ENCODE measurements at places on chromosomes 3 and 15.

DNA sequence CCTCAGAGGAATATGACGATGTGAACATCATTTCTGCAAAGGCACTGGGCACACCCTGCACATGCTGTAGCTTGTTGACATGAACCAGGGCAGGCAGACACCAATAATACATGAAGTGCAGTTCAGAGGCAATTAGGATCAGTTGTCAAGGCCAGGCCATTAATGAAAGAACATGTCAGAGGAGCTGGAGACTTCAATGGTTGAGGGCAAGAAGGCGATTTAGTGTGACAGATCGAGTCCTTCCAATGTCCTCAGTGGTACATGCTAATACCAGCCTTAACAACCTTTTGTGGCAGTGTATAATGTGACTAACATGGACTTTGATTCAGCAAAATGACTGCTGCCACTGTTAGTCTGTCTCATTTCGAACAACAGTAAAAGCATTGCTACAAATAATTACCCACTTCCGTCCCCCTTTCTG, 205.2 kb upstream of the NANOGP8 start:
- no peak for DNase-seq

GRCh38 chr3:123818921-123819429, 65.2 kb downstream of the MYLK start:
- no peak for DNase-seq

DNA sequence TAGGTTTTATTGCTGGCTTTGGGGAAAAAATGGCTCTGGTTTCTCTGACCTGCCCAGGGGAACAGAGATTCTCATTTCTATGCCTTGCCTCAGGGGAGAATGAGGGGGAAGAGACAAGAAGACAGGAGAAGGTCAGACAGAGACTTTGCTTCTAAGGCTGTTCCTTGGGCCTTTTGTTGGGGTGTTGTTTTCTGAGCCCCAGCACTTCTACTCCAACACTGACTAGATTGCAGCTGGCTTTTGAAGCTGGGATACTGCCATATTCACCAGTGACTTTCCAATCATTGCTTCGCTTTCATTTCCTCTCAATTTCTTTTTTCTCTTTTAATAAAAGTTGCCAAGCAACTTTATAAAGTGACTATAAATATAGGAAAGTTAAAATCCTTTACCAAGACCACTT, 143.2 kb upstream of the ARHGEF26 start:
- no peak for DNase-seq

- DNase-seq: no peak
These were observed 16.3 kb upstream of the SLC41A3 start for GRCh38 chr3:126100269-126100633.

DNA sequence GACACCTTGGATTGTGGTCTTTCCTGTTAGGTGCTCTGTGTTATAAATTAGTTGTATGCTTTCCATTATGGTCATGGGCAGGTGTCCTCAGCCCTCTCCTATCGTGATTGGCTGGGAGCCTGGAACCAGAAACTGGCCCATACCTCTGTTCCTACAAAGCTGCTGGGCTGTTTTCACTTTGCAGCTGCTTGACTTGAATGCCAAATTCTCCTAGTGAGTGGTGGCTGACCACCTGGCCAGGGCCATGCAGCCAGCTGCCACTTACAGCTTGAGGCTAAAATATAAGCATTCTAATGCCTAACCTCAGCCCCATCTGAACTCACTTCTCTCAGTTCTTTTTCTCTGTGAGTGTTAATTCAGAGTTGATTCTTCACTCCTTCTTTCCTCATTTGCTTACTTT, 239.3 kb upstream of the GBE1 start:
- no peak for DNase-seq

DNA sequence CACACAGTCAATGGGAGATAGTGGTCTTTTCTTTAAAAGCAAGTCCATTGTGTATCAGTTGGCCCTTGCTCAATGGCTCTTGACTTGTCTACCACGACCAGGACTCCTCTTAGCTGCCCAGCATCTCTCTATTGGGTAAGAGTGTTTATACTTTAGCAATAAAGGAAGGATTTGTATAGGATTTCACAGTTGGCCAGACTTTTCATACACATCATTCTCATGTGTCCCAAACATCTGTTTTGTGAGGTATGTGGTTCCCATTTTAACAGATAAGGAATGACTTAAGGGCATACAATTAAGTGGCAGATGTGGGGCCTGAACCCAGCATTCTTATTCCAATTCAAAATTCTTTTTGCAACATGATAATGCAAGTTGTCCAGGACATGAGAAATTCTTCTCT, 191.5 kb downstream of the CHST2 start:
- no peak for DNase-seq

- peak; percentile 11 for DNase-seq
These were observed 583 bp upstream of the C3orf49 start for GRCh38 chr3:63818282-63819150.

- DNase-seq: no peak
These were observed 4.1 kb downstream of the UBE2E1 start for GRCh38 chr3:23809840-23810342.

- DNase-seq: no peak
These were observed 198.6 kb upstream of the SLC2A2 start for GRCh38 chr3:171225165-171225564.

DNA sequence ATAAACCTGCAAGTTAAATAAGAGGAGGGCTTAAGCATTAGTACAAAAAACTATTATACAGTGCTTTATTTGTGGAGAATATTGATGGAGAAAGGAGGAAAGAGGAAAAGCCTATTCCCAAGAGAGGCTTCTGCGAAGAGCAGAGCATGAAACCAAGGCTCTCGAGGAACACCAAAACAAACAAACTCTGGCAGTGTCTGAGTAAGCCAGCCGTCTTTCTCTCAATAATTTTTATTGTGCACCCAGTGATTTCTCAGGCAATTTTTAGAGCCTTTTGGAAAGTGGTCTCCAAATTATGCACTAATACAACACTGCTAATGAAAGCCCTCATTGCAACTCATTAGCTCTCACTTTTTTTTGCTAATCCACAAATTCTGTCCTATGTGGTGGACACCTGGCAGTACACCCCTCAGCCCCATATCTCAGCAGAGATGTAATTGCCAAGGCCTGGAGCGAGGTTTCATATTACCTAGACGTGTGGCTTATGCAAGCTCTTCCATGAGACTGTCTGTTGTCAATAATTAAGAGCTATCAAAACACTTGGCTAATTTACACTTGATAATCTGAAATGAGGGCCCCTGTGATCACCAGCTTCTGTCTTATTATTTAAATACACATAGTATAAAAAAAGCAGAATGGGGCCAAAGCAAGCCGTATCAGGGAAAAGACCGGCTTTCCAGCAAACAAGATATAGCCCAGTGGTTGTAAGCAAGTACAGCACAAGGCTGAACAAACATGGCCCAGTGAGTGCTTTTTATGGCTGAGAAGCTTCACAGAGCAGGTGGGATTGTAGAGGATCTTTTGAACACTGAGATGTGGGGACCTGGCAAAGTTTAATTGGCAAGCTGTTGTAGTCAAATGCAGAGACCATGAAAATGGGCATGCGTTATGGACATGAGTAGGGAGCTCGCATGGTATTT, 216.9 kb downstream of the ROBO2 start:
- DNase-seq: no peak

- DNase-seq: no peak
These were observed 103.4 kb downstream of the CHST2 start for GRCh38 chr3:143222981-143223380.

- no peak for DNase-seq
These were observed 376.9 kb upstream of the ARPP21 start for GRCh38 chr3:35262406-35262805.

DNA sequence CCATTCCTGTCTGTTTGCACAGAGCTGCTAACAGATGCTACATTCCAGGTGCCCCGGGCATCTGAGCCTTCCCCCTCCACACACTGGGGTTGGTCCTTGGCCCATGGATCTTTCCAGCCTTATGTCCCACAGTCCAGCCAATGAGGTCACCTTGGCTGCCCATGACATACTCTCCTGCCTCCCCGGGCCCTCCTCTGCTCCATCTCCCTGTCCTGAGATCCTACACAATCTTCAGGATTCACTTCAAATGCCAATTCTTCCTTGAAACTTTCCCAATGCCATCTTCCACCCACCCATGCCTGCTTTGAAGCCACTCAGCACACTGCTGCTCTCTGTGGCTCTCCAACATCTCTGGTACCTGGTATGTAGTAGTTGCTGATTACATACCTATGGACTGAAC, 4.3 kb downstream of the CHRNA3 start:
- DNase-seq: no peak

DNA sequence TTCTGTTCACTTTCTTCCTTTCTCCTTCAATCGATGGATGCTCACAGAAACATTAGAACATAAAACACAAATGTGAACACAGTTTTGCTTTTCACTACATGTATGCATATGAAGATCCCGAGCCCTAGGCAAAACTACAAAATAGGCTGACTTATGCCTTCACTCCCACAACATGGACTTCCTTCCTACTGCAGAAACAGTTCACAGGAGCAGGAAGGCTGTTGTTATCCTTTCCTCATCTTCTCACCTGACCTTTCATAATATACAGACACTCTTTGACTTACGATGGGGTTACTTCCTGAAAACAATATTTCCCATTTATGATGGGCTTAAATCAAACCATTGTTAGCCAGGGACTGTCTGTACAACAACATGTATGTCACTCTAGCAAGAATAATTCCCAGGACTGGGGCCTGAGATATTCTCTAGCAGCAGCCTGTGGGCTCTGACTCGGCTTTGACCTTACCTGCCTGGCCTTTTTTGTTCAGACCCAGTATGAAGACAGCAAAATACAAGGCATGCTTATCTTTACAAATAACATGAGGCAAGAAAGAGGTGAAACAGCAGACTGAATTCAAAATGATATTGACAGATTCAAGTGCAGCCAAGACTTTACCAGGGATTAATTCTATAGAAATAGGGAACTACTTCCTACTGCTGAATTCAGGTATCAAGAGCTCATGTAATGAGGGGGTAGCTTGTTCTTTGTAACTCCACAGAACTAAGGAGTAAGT, 51.8 kb upstream of the PLXND1 start:
- no peak for DNase-seq

DNA sequence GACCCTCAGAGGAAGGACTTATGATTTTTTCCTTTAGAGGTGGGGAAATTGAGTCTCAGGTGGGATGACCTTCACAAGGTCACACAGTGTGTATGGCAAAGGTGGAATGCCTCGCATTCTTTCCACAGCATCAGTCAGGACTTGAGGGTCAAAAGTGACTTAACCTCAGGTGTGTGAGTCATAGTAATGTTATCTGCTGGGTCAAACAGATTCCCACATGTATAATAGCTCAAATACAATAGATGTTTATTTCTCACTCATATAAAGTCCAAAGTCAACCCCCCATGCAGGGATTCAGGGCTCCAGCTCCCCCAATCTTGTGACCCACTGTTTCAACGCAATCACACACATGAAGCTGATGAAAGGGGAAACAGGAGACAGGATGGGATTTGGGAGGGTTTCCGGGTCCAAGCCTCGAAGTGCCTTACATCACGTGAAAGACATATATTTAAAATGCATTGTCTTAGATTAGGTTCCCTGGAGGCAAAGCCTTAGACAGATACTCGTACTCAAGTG, 34.0 kb upstream of the CCDC174 start:
- no peak for DNase-seq

GRCh38 chr15:46901001-46901400, 816.3 kb upstream of the SEMA6D start:
- no peak for DNase-seq

All from effector memory CD4-positive, alpha-beta T cell (primary cell).